Frontal cortex (tissue), 4 donors: ENCODE measurements at places on chromosomes 3 and 15.

DNA sequence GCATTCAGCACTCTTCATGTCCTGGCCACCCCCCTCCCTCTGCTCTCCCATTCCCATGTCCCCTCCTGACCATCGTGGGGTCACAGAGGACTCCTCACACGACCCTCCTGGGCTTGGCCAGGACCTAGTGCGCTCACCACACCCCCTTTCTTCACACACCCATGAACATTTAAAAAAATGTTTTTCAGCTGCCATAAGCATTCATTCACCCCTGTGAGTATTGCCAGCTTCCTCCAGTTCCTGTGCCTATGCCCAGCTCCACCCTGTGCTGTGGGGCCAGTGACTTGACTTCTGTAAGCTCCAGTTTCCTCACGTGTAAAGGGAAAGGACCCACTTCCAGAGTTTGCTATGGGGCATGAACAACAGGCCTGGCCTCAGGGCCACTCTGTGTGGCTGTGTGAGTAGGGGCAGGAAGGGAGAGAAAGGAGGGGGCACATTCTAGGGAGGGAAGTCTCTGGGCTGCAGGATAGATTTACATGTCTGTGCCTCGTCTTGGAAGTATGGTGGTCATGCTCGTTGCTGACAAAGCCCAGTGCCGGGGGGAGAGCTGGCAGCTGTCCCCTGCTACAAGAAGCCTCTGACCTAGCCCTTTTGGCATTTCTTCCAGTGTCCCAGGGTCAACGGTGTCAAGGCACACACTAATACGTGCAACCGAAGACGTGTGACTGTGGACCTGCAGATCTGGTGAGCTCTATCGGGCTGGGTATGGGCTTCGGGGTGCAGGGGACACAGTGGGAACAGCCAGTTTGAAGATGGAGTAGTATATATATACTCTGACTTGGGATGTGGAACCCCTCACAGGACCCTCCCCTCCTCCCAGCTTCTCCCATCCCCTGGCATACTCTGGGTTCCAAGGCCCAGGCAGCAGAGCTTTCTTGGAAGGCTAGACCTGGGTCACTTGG is 22.8 kb downstream of the ESYT3 start:
- no peak for DNase-seq

DNA sequence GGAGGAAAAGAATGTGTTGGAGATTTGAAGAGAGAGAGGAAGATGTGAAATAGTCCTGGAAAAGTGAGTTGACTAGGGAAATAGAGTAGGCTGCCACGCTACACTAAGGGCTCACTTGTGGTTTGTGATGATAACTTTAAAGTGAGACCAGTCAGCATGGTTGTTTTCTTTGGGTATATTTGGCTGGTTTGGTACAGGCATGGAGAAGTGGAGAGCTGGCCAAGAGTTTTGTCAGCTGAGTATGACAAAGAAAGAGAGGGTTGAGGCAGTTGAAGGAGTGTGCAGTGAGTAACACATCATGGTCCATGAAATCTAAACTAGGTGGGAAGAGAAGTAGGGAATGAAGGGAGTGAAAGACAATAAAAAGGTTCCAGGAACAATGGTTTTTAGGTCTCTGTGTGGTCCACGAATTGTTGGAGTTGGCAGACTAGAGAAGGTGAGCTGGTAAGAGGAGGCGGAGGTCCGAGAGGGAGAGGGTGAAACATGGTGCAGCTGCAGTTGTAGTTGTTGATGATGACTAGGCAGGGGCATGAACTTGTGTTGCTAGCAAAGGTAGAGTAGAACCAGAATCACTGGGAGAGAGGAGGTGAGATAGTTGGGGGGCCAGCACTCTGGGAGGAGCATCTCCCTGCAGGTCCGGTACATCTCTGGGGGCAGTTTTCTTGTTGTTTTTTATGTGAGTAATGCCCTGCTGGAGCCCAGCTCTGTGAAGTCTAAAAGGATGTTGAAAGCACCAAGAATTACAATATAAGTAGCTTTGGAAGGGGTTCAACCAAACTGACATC is 21.0 kb downstream of the ZNF80 start:
- DNase-seq: no peak

GRCh38 chr3:57391767-57392166 is 99.3 kb upstream of the ASB14 start:
- DNase-seq: no peak

GRCh38 chr15:99965376-99965775 is 232.1 kb upstream of the LYSMD4 start:
- no peak for DNase-seq
